ENCODE measurements at places on chromosomes 5 and 9.

GRCh38 chr5:83494666-83495065, 23.1 kb downstream of the VCAN start:
- no peak for DNase-seq

DNA sequence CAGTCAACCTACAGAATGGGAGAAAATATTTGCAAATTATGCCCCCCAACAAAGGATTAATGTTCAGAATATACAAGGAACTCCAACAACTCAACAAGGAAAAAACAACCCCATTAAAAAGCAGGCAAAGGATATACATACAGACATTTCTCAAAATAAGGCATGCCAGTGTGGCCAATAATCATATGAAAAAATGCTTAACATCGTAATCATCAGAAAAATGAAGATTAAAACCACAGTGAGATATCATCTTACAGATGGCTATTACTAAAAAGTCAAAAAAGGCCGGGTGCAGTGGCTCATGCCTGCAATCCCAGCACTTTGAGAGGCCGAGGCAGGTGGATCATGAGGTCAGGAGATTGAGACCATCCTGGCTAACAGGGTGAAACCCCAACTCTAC, 103.2 kb downstream of the KLHL3 start:
- no peak for DNase-seq

DNA sequence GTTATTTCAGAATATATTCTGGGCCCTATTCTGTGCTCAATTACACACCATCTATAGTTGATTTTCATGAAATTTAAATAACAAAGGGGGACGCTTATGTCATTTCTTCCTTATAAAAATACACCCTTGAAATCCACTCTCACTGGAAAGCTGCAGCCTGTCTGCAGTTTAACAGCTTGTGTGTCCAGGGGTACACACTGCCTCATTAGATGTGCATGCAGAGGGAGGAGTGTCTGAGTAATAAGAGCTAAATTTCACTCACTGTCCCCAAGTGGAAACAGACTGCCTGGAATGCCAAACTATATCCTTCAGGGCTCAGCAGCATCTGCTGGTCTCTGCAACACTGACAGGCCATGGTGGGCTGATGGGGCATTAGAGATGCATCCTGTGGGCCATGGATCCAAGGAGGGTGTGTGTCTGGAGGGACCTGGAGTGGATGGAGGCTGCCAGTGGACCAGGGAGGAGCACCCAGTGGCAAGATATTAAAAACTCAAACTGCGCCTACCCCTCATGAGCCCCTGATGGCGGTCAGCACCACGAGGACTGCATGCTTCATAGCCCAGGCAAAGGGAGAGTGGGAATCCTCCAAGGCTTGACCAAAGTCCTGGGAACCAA, 15.8 kb upstream of the TIFAB start:
- no peak for DNase-seq

GRCh38 chr9:86730163-86730928, 217.0 kb downstream of the GAS1 start:
- no peak for DNase-seq

DNA sequence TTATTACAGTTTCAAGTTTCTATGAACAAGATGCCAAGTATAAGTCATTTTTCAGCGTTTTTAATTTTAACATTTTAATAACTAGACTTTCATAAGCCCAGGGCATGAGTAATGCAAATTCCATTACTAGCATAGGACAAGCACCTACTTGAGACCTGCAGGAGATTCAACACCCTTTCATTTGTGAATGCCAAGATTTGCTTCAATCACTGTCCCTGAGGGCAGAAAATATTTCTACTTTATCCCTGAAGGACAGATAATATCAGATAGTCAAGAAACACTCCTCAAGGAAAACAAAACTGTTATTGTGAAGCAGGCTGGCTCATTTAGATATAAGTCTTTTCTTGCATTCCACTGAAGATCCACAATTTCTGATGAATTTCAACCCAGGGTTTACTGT, 27.7 kb upstream of the ZNF622 start:
- no peak for DNase-seq

DNA sequence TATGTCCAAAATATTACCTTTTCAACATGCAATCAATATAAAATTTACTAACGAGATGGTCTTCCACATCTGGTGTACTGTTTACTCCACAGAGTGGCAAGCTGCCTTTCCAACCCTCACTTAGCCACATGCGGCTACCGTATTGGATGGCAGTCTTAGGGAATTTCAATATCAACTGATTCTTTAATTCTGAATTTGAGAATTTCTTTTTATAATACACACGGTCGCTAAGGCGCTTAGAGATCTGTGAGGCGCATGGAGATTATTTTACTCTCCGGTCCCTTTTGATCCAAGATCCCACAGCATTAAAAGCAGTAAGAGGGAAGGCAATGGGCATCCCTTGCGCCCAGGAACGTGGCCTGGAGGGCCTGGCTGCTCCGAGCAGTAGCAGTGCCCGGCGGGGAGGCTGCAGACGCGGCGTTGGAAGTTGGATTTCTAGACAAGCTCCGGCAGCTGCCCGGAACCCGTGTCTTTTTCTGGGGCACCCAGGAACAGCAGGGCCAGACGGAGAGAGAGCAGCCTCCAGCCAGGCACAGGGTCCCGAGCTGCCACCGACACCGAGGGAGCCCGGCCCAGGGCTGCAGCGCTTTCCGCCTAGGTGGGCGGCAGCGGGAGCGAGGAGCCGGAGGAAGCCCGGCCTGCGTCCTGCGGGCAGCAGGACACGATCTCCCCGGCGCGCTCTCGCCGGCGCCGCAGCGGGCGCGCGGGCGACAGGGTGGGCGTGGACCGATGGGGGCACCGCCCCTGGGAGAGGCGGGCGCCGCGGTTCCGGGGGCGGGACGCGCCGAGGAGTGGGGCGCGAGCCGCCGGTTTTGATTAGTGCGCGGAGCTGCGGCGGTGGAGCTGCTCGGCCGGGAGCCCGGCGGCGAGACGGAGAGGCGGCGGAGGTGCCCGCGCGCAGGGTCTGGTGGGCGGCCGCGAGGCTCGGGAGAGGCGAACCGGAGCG, at the start of gene UGCG:
Gene UGCG, plus strand, starts transcription at position 819 of the 946 bp plus-strand sequence. CDS start 402 bp downstream, outside the sequence.
- DNase-seq: peak; percentile 77

DNA sequence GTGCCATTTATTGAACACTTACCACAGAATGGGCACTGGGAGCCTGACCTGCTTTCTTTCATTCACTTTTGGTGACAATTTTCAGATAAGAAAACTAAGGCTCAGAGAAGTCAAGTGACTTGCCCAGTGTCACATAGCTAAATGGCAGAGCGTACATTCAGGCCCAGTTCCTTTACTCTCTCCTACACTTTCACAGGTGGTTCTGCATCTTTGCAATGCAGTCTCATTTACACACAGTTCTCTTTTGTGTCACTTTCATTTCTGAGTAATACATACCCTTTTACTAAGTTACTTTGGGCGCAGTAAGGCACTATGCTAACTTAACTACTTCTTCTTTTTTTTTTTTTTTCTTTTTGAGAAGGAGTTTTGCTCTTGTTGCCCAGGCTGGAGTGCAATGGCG, 8.3 kb downstream of the NFIL3 start:
- DNase-seq: peak; percentile 92

DNA sequence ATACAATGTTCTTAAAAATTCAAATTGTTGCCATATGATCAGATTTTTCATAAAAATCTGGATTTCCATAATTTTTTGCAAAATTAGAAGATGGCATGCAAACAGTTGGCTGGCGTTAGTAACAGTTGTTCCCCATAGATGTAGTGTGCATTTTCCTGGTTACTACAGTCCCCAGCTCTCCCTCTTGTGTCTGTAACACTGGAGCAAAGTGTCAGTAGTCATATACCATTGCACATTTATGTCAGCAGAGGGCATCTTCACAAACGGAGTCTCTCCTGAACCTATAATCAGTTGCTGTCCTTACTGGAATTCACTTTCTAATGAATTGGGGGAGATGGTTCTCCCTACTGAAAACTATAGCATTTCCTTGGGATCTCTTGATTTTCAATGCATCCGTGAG, 44.7 kb upstream of the DMAC1 start:
- DNase-seq: peak; percentile 19

- DNase-seq: no peak
Measured at GRCh38 chr5:17174965-17175364, 42.5 kb upstream of the BASP1 start.

- DNase-seq: no peak
Measured at GRCh38 chr5:82614706-82615105, 336.6 kb upstream of the RPS23 start.

GRCh38 chr5:116418016-116418415, 156.6 kb downstream of the SEMA6A start:
- DNase-seq: no peak

DNA sequence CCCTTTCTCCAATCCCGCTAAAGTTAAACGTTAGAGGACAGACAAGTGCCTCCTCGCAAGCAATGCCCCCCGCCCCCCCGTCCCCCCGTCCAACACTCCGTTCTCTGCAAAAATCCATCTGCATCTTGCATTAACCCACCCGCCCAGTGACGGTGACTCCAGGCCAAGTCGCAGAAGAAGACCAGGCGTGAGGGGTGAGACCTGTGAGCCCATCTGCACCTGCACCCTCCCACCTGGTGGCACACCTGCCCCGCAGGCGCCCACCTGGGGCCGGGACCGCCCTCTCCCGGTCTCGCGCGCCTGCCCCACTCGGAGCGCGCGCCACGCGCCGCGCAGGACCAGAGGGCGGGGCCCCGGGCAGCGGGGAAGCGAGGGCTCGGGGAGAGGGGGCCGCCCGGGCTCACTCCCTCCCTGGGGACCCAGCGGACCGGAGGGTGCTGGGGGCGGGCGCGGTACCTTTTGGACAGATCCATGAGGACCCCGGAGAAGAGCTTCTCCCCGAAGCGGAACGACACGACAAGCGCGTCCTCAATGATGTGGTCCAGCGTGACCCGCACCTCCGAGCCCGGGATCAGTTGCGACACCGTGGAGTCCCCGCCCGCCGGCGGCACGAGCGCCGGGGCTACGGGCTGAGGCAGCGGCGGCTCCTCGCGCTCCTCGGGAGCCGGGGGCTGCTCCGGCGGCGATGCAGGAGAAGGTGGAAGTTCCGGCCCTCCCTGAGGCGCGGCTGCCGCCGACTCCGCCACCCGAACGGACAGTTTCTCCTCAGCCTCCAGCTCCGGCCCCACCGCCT, 705 bp downstream of the PWWP2A start:
- peak; percentile 35 for DNase-seq

- DNase-seq: no peak
Measured at GRCh38 chr9:136239135-136239982, 6.3 kb downstream of the QSOX2 start.

DNA sequence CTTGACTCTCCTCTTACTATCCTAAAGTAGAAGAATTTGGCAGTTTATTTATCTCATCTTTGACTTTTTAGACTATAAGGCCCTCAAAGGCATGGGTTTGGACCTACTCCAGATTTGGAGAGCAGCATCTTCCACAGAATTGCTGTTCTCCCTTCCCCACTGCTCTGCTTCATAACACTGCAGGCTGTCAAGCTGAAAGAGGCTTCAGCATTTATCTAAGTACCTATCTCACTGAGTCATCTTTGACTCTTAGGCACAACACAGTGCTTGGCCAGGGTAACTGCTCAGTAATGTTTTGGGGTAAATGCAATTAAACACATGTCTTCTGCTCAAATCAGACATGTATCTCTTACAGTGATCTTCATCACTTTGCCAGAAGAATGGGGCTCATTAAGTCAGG, 60.6 kb downstream of the GRIN3A start:
- no peak for DNase-seq

- DNase-seq: no peak
Measured at GRCh38 chr5:146450002-146450401, 2.9 kb downstream of the TCERG1 start.

DNA sequence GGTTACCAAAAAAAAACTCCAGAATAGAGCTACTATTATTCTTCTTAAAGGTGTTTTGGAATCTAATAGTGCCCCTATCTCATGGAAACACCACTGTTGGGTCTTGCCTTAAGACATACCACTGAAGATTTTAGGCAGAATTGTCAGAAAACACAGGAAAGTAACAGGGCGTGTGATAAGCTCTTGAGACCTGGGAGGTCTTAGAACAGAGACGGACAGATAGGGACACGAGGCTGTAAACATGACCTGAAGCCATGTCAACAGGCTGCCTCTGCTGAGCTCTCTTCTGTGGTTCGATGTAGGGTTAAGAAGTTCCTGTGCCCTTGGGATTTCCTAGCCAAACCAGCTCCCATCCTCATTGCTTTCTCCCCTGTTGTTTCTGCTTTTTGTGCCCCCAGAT, 69.3 kb downstream of the CTSL start:
- no peak for DNase-seq

DNA sequence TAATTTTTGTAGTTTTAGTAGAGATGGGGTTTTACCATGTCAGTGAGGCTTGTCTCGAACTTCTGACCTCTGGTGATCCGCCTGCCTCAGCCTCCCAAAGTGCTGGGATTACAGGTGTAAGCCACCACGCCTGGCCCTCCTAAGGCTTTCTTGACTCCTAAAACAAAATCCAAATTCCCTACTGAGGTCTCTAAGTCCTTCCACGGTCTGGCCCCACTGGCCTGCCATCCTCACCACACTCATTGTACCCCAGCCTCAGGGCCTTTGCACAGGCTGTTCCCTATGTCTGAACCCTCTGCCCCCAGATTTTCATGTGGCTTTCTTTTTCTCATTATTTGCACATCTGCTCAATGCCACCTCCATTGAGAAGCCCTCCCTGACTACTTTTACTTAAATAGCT, 34.7 kb upstream of the MVB12B start:
- no peak for DNase-seq

DNA sequence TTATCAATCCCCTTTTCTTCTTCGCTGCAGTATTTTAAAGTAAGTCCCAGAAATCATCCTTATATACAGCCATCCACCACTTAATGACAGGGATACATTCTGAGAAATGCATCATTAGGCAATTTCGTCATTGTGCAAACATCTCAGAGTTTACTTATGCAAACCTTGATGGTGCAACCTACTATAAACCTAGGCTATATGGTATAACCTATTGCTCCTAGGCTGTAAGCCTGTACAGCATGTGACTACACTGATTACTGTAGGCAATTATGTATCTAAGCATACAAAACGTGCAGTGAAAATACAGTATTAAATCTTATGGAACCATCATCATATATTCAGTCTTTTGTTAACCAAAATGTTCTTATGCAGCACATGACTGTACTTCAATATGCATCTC, 36.8 kb downstream of the SAXO1 start:
- no peak for DNase-seq

- no peak for DNase-seq
Measured at GRCh38 chr5:36251218-36251617, 9.5 kb upstream of the NADK2 start.

- no peak for DNase-seq
Measured at GRCh38 chr5:91077623-91078022, 305.5 kb downstream of the ARRDC3 start.

GRCh38 chr9:82242285-82242963, 253.9 kb downstream of the SPATA31D1 start:
- peak; percentile 57 for DNase-seq

DNA sequence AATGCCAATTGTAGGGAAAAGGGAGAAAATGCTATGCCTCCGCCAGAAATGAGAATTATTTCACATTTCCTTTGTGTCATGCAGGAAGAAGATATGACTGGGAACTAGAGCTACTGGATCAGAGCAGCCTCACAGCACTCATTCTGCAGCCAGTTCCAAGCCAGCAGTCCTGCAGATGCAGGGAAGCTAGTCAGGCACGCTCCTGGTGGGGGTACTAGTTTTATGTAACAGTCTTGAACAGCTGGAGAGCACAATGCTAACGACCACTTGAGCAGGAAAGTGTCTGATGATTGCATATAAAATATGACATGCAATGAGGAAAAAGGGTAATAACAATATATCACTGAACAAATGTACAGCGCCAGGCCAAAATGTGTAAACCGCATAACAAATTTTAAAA, 21.7 kb downstream of the CDH10 start:
- no peak for DNase-seq

- DNase-seq: peak; percentile 70
Measured at GRCh38 chr9:35164711-35165110, 2.9 kb downstream of the UNC13B start.

- peak; percentile 33 for DNase-seq
Measured at GRCh38 chr5:136057401-136058038, 28.7 kb downstream of the TGFBI start.

All from MV-4-11 (cell line).